IPS DF 19.7 (cell line): ENCODE measurements at places on chromosomes 1 and 21.

DNA sequence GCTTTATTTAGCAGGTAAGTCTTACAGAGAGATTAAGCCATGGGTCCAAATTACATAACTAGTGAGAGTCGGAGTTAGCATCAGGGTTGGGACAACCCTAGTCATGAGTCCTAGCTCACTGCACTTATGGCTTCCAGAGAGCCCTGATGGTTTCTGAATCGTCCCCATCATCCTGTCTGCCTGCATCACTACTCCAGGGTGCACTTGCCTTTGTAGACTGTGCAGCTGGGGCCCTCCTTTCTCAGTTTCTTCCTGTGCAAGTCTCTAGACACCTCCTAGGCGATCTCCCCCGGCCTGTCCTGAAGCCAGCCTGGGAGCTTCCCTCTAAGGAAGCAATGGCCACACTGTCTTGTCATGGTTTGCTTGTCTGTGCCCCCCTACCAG lies 37.1 kb downstream of the KIAA0040 start:
- no peak for DNase-seq

- no peak for DNase-seq
Observed at GRCh38 chr1:51729824-51730301, 113.0 kb downstream of the OSBPL9 start.

DNA sequence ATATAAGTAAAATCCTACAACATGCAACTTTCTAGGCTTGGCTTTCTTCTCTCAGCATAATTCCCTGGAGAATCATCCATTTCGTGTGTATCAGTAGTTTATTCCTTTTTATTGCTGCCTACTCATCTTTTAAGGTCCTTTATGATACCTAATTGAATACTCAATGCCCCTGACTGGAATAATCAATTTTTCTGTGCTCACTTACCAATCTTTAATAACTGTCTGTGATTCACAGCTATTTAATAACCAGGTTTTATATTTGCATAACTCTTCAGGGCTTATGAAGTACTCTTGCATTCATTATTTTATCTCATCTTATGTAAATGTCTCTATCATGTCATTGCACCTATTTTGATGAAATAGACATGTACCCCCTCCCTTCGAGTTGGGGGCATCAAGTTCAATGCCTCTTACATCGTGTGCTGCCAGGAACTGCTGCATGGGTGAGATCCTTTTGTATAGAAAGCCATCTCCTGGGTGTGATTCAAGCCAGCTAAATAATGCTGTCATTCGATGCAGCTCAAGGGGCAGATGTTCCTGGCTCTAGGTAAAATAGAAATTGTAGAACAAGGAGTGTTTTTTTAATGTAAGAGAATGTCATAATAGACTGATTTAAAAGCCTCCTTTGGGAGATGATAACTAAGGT lies 222.7 kb downstream of the SLC35F3 start:
- no peak for DNase-seq

DNA sequence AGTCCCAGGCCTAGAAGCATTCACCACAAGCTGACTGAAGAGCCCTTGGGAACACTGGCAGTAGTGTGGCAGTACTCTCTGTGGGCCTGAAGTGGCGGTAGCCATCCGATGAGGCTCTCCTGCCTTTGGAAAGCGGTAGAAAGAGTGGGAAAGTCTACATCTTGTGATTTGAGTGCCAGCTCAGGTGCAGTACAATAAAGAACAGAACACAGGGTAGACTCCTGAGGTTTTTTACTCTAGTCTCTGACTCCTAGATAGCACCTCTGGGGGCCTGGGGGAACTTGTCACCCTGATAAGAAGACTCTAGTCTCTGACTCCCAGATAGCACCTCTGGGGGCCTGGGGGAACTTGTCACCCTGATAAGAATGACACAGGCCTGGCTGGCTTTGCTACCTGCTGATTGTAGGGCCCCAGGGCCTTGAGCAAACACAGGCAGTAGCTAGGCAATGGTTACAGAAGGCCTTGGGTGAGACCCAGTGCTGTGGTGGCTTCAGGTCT lies 18.0 kb upstream of the IL20 start:
- DNase-seq, result no peak

GRCh38 chr1:43994794-43995790 lies 3.7 kb downstream of the CCDC24 start:
- DNase-seq, result no peak

GRCh38 chr1:85502625-85503083 lies 37.7 kb upstream of the DDAH1 start:
- peak; percentile 50 for DNase-seq

- no peak for DNase-seq
Observed at GRCh38 chr1:98344731-98345130, 316.8 kb upstream of the SNX7 start.
